ENCODE measurements at places on chromosomes 4 and X.

GRCh38 chr4:96835991-96836390 is 996.1 kb downstream of the PDHA2 start:
- DNase-seq: no peak

- DNase-seq: no peak
These were observed 144.2 kb downstream of the PDLIM5 start for GRCh38 chr4:94595880-94596483.

DNA sequence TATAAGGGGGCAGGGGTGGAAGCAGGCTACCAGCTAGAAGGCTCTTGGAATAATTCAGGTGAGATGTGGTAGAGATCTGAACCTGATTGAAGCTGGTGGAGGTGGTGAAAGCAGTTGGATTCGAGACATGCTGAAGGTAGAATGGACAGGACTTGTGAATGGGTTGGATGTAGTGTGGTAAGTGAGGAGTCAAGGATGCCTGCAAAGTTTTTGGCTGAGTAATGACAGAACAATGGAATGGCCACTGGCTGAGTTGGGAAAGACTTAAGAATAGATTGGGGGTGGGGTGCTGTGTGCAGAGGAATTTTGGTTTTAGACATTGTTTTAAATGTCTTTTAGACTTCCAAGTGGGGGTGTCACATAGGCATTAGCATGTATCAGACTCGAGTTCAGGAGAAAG is 33.5 kb downstream of the HPF1 start:
- no peak for DNase-seq

DNA sequence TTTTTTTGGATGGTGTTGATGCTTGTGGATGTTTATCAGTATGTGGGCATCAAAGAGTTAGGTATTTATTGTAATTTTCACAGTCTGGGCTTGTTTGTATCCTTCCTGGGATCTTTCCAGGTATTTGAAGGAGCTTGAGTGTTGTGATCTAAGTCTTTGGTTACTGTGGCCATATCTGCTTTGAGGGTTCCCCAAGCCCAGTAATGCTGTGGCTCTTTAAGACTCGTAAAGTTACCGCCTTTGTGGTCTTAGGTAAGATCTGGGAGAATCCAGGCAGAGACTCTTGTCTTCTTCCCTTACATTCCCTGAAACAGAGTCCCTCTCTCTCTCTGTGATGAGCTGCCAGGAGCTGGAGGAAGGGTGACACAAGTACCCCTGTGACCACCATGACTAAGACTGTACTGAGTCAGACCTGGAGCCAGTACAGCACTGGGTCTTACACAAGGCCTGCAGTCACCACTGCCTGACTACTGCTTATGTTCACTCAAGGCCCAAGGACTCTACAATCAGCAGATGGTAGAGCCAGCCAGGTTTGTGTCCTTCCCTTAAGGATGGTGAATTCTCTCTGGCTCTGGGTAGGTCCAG is 62.2 kb downstream of the FMR1NB start:
- no peak for DNase-seq

- DNase-seq: no peak
These were observed 136.6 kb downstream of the NEXMIF start for GRCh38 chrX:74788545-74789086.

DNA sequence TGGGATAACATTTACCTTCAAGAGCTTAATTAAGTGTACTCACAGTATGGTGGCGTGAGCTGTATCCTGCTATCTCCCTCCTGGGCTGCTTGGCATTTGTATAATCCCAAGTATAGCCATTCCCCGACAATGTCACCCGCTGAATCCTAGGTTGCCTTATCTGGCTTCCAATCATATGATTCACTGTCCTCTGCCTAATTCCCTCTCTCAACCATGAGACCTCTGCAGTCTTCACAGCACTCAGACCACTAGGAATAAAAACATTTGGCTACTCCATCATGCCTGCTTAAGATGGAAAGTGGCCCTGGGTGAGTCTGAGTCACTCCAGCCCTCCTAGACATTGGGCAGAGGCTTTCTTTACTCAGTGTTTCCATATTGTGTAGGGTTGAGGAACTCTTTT is 28.9 kb upstream of the WDFY3 start:
- DNase-seq: no peak

DNA sequence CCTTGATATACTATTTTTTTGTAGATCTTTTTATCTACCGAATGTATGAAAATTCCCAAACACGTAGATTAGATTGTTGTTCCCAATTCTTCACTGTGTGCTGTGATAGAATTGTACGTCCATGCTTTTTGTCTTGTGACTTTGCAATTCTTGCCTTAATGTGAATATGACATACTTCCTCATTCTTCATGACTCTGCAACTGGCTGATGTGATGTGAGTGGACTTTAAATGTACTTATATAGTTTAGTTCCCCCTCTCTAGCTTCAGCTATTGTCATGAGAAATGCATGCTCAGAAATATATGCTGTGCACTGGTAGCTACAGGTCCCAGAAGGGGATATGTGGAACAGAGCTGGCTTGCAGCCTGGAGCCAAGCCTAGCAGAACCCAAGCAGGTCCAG is 89.4 kb downstream of the FTHL17 start:
- DNase-seq: no peak

GRCh38 chrX:134186362-134187121 is 50.4 kb upstream of the CCDC160 start:
- no peak for DNase-seq

- no peak for DNase-seq
These were observed 3.9 kb upstream of the CDK16 start for GRCh38 chrX:47214435-47215077.

- DNase-seq: no peak
These were observed 7.5 kb upstream of the BCOR start for GRCh38 chrX:40104985-40105834.

DNA sequence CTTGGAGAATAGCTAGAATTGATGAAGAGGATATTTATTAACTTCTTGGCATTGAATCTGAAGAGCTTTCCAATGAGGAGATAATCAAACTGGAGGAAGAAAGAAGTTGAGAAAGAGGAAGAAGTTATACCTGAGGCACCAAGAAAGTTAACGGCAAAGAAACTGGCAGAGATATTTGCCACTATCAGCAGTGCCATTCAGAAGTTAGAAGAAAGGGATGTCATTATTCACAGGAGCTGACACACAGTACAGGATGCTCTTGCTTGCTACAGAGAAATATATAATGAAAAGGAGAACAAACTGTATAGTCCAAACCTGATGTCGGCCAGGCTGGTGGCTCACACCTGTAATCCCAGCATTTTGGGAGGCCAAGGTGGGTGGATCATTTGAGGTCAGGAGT is 64.5 kb downstream of the MCUB start:
- no peak for DNase-seq

DNA sequence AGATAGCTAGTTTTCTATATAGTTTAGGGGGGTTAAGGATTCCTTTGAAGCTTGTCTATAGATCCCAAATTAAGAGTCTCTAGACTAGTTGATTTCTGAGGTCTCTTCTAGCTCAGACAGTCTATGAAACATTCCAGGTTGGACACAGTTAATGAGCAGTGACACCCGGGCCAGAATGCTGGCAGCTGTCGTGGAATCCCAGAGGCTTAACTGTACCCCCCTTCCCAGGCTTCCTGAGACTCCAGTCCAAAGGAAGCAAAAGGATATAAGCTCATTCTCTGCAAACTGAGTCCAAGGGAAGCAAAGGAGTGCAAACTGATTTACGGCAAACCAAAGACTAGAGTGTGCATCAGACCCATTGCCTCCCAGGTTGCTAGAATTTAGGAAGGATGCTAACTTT is 62.9 kb downstream of the DCX start:
- DNase-seq: no peak

- no peak for DNase-seq
These were observed 138.5 kb upstream of the ZIC3 start for GRCh38 chrX:137427426-137427778.

- no peak for DNase-seq
These were observed 3.8 kb downstream of the FGF16 start for GRCh38 chrX:77450996-77451395.

DNA sequence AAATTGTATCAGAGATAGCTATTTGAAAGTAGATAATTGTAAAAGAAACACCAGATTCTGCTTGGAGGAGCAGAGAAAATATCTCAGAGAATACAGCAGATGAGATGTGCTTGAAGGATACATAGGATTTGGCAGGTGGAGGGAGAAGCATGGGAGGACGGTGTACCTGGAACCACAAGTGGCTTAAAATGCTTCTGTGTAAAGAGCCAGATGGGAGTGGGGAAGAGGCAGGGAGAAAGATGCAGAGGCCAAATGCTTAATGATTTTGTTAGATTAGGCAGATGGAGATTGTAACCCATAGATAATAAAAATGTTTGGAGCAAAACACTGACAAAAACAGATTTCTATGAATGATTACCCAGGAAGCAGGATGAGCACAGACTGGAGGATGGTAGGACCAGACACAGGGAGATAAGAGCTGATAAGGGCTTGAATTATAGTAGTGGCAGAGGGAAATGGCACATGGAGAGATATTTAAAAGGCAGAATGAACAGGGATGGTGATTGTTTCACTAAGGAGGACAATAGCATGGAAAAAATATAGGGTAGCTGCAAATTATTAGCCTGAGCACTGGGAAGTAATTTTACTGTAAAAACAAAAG is 145.7 kb upstream of the TBC1D9 start:
- DNase-seq: no peak

DNA sequence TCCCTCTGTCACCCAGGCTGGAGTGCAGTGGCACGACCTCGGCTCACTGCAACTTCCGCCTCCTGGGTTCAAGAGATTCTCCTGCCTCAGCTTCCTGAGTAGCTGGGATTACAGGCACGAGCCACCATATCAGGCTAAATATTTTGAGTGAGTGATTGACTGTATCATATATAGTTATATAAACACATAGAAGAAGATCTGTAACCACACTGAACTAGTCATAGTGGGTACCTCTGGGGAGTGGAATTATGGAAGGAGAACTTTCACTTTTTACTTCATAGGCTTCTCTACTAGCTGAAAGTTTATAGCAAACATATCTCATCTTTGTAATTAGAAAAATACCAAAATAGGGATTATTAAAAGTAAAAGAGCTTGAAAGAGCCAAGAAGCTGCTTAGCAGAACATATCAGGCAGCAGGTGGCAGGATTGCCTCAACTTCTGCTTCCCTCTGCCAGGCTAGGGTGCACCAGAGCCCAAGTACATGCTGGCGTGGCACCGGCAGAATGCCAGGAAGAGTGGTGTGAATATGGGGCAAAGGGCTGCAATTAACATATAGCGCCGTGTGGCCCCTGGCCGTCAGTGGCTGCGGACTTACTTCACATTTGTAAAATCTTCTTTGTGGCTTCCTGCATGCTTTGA is 39.5 kb upstream of the CD40LG start:
- no peak for DNase-seq

DNA sequence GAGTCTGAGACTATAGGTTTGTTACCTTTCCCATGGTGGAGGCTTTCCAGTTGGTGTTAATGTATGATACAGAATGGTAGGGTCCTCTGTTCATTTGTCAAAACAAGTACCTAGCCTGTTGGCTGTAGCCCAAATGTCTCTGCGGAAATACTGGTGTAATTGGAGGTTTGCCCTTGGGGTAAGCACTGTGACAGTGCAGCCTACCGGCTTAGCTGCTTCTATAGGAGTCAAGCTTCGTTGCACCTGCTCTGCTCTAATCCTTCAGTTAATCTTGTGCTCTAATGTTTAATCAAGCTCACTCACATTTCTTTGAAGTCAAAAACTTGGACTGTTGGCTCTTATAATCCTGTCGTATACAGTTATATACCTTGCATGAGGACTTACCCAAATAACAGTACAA is 203.4 kb downstream of the CCNG2 start:
- DNase-seq: peak; percentile 58

DNA sequence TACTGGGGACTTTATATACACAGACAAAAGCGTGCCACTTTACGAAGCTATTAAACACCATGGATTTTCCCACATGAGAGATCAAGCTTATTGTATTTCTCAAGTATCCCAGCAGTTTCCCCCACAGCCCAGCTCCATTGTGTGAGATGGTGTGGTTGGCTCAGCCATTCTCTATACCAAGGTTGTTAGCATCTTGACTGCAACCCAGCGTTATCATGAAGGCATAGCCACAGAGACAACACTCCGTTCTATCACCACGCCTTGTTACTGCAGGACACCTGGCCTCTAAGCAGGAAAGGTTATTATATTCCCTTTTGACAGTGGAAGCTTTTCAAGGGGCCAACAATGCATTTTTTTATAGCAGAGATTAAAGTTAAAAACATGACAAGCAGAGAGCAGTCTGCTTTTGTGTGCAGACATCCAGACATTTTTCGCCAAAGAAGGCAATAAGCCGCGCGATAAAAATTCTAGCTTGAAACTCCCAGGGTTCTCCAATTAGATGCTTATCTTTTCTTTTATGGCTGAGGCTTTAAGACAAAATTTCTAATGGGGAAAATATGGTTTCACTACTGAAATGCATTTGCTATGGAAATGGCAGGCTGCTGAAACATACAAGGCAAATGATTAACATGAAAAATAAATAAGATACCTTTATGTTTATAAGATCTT is 206.1 kb downstream of the MID1 start:
- no peak for DNase-seq

DNA sequence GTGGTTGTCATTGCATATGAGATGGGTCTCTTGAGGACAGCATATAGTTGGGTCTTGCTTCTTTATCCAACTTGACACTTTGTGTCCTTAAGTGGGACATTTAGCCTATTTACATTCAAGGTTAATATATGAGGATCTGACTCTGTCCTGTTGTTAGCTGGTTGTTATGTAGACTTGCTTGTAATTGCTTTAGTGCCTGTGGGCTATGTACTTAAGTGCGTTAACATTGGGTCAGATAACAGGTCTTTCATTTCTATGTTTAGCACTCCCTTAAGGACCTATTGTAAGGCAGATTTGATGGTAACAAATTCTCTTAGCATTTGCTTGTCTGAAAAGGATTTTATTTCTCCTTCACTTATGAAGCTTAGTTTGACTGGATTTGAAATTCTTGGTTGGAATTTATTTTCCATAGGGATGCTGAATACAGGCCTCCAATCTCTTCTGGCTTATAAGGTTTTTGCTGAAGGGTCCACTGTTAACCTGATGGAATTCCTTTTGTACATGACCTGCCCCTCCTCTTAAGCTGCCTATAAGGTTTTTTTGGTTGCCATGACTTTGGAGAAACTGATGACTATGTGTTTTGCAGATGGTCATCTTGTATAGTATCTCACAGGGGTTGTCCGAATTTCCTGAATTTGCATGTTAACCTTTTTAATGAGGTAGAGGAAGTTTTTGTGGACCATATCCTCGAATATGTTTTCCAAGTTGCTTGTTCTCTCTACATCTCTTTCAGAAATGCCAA is 162.0 kb downstream of the NKX6-1 start:
- DNase-seq: no peak

- DNase-seq: no peak
These were observed 779 bp upstream of the PRSS12 start for GRCh38 chr4:118353534-118354030.

DNA sequence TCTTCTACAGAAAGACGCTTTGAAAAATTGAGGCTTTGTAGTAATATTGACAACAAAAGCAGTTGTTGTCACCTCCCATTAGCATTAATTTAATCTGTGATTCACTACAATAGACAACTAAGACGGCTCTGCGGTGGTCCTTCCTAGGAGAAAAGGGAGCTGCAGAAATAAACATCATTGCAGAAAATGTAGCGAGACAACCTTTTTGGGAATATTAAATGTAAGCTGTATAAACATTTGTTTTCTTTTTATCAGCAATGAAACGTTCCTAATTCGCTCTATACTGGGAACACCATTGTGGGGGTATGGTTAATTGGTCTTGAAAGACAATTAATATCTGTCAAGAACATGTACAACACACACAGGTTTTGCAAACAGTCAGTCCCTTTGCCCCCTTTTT is 583.3 kb upstream of the TENM3 start:
- DNase-seq: no peak
